ENCODE measurements at places on chromosomes 1 and 21. TPM values are rescaled to one million over a fixed set of nuclear protein-coding genes. Genes with fewer than 3 reads are reported as not detected.

The F11R gene
- total RNA-seq: 48.5 TPM

The KIF2C gene
- 1.4 TPM for total RNA-seq

The THEM5 gene
- not detected for total RNA-seq

The CRNN gene
- not detected for total RNA-seq

The OPRD1 gene
- not detected for total RNA-seq
